Neural crest cell (in vitro differentiated cells): ENCODE measurements at places on chromosomes 7 and 10.
A peak's percentile ranks its signal among the peaks of the same experiment; 100 is the strongest.

DNA sequence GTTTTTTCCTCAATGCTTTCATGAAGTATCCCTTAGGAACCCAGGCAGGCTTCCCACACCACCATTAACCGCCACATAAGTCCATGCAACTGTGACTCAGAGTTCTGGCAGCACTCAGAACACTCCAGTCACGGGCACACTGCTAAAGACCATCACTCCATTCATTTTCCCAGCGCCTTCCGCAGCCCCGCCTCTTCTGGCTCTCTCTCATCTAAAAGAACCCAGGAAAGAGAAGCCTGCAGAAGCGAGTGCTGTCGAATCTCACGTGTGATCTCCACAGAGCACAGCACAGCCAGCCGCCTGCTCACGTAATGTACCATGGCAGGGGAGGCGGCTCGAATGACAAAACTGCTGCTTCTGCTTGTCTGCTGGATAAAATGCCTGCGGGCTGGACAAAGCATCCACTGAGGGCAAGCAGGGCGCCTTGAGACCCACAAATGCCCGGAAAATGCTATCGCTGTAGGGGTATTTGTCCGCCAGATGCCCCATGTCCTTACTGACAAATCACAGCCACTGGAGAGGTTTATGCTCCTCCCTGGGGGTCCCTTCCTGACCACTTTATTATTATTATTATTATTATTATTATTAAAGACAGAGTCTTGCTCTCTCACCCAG lies 1.8 kb downstream of the PSMG3 start:
- DNase-seq, result no peak

GRCh38 chr10:22103701-22104470 lies 100.4 kb upstream of the DNAJC1 start:
- no peak for DNase-seq

GRCh38 chr10:3573498-3573897 lies 211.5 kb downstream of the KLF6 start:
- no peak for DNase-seq

- no peak for DNase-seq
These were observed 14.2 kb upstream of the NMT2 start for GRCh38 chr10:15182540-15183207.

GRCh38 chr7:17031906-17032551 lies 150.2 kb upstream of the AGR3 start:
- no peak for DNase-seq

DNA sequence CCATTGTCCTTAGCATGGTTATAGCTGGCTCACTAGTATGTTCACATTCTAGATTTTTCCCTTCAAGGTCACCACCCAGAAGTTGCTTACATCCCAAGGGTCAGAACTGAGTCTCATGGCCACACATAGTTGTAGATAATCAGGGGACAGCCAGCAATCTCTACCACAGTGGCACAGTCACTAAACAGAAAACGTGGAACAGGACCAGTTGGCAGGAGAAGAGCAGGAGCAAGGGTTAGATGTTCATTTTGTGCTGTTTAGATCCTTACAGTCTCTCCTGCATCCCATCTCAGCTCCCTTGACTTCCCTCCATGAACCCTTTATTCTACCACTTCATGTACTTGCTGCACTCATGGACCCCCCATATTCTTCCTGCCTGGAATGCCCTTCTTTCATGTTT lies 73.9 kb downstream of the LRMDA start:
- DNase-seq, result no peak

DNA sequence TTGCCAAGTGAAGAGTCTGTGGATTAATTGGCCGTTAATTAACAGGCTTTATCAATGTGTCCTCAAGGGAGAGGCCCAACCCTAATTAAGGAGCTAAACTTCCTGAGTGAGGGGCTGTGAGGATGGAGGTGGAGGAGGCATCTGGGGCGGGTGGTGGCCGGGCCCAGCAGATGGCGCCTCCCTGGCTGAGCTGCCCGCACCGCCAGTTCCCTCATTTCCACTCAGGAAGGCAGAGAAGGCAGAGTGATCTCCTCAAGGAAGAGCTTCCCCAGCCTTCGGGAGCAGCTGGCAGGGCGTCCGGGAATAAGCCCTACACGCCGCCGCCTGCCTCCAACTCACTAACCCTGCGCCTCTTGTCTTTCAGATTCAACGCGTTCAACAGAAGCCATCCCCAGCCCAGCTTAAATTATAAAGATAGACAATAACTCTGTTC lies 112.2 kb downstream of the CYTH3 start:
- DNase-seq, result peak; percentile 46

DNA sequence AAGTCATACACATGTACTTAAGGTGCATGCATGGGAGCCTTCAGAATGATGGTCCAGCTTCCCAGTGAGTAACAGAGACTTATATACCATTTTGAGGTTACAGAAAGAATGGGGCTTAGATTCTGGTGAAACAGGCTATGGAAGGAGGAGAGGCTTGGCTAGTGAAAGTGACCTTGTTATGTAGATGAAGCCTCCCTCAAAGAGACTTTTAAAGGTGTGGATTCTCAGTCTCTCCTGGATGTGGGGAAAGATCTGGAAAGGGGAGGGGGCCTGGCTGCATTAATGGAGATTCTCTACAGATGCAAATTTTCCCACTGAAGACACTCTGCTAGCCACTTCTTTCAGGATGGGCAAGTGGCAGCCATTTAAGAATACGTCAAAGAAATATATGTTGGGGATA lies 5.5 kb downstream of the RASSF4 start:
- no peak for DNase-seq

GRCh38 chr7:24702755-24703154 lies 54.5 kb downstream of the GSDME start:
- DNase-seq, result no peak

- DNase-seq, result no peak
These were observed 5.8 kb downstream of the IKZF1 start for GRCh38 chr7:50310361-50310760.
